ENCODE measurements at places on chromosomes 3 and 15. TPM values are rescaled to one million over a fixed set of nuclear protein-coding genes. Genes with fewer than 3 reads are reported as not detected.

Gene TICRR
- total RNA-seq: 22.0 TPM

DNA sequence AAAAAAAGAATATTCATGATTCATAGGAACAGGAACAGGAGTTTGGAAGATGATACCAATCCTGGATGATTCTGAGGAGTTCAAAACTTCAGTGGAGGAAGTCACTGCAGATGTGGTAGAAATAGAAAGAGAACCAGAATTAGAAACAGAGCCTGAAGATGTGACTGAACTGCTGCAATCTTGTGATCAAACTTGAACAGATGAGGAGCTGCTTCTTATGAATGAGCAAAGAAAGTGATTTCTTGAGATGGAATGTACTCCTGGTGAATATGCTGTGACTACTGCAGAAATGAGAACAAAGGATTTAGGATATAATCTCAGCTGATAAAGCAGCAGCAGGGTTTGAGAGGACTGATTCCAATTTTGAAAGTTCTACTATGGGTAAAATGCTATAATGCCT is 72.7 kb downstream of the GSK3B start:
- DNase-seq: no peak

- no peak for DNase-seq
These were observed 35.7 kb upstream of the BLM start for GRCh38 chr15:90681480-90681879.

- no peak for DNase-seq
These were observed 50.8 kb downstream of the GPR176 start for GRCh38 chr15:39869254-39869653.

DNA sequence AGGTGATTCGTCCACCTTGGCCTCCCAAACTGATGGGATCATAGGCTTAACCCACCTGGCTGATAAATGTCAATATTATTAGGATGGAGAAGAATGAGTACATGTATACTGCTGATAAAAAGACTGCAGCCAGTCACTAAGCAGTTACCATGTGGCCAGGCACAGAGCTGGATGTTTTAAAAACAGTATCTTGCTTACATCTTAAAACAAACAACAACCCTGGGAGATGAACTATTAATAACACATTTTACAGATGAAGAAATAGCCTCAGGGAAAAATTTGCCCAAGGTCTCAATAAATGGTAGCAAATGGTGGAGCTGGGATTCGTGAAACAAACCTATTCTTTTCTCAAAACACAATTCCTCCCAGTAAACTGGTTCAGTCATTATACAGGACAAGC is 18.1 kb downstream of the IL17RD start:
- DNase-seq: no peak

Gene NOX5
- not detected for total RNA-seq

DNA sequence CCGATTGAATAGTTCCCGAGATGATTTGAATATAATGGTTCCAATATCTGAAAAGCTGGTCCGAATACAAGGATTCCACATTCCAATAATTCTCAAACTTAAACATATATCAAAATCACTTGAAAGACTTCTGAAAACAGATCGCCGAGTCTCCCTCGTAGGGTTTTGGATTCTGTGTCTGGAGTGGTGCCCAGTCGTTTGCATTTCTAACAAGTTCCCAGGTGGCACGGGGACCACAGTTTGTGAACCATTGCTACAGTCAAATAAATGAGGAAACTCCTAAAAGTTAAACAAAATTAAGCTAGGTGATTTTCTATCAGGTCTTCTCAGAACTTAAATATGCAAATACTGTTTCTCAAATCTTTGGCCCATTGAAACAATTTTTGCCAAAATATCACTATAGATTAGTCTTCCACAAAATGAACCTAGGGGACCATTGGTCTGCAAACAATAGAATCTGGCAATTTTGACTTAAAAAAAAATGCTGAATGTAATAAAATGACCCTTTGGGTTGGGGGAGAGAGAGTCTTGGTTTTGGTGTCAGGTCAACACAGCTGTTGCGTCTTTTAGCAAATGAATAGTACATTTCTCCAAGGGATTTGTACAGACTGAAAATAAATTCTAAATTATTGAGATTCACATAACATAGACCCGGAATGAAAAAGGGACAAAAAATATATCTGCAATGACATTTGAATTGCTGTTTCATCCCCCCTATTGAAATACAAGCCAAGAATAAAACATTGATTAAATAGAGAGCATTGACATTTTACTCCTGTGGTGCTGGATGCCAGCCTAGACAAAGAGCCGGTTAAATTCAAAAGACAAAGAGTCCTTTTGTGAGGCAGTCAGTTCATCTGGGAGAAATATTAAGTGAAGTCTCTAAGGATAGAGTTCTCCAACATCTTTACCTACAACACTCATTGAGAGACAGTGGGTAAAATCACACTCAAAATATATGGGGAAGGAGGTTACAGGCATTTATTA is 175.7 kb upstream of the ADAMTS9 start:
- no peak for DNase-seq

DNA sequence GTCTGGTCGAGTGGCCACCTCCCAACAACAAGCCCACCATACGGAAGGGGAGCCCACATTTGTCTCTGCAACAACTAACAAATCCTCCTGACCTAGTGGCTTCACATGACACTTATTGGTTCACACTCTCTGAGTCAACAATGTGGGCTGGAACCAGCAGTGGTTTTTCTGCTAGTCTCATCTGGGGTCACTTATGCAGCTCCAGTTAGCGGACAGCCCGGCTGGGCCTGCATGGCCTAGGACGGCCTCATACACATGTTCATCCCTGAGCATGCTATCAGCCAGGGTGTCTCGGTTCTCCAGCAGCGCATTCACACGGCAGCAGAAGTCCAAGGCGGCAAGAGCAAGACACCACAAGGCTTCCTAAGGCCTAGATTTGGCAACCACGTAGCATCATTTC is 281.7 kb downstream of the XXYLT1 start:
- no peak for DNase-seq

- DNase-seq: peak; percentile 63
These were observed 14.3 kb downstream of the RHOA start for GRCh38 chr3:49397470-49397869.

DNA sequence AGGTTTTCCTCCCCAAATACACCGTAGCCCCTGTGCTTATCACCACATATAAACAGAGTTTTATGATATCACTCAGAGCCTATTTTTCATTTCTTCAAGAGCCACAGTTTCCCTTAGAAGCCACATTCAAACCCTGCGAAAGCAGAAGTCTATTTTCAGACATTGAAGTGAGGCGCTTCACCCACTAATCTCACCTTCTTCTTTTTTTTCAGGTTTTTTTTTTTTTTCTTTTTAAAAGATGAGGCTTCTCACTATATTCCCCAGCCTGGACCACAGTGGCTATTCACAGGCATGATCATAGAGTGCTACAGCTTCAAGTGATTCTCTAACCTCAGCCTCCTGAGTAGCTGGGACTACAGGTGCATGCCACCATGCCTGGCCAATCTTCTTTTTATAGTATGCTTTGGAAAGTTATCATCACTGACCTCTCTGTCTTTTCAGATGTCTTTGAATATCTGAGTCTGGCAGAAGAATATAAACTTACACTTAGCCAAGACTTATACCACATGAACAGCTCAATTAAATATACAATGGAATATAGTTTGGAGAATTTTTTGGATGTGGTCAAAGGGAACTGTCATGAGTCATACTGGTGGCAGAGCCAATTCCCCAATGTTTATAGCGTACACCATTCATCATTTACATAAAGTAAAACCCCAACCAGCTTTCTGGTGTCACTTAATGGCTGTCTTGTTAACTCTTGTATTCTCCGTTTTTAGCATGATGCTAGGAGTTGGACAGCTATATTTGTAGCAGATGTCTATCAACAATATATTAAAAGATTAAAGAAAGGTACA is 59.7 kb upstream of the CCDC50 start:
- DNase-seq: no peak

- no peak for DNase-seq
These were observed 437.0 kb upstream of the KCNMB2 start for GRCh38 chr3:178099274-178099673.

DNA sequence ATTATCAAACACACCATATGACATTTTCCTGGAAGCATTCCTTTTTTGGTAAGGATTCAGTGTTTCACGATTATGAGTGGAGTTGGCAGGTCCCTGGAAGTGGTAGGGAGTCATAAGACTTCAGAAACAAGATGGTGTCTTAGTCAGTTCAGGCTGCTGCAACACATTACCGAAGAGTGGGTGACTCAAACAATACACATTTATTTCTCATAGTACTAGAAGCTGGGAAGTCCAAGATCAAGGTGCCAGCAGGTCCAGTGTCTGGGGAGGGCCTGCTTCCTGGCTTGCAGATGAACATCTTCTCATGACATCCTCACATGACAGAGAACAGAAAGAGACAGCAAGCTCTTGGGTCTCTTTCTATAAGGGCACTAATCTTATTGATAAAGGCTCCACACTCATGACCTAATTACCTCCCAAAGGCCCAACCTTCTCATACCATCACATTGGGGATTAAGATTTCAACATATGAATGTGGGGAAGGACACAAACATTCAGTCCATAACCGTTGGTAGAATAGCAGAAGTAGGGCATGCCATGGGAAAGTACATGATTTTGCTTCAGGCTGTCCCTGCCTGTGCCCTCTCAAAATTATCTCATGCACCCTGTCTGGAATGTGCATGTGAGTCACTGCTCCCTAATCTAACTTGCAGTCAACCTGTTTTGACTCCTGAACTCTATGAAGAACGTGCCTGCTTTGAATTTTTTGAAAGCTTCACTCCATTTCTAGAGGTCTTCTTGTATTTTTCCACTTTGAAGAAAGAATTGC is 72.5 kb downstream of the GTPBP8 start:
- no peak for DNase-seq

DNA sequence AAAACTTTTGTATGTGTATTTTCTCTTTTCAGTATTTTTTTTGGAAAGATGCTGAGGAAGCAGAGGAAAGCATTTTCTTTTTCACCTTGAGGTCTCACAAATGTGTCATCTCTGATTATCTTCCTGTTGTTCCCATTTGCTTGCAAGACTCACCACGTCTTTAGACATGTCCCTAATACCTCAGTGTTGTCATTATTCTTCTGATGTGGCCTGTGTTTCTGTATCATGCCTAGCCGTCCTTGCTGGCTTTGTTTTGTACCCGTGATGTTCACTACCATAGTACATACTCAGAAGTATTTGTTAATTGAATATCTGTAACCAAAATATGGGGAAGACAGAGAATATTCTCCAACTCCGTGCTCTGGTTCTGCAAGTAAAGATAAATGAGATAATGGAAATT is 5.0 kb upstream of the P2RY14 start:
- DNase-seq: no peak

Gene NEK10
- 2.4 TPM for total RNA-seq

- no peak for DNase-seq
These were observed 33.2 kb downstream of the ST3GAL6 start for GRCh38 chr3:98796334-98796733.

GRCh38 chr3:157136647-157137387 is 23.1 kb downstream of the CCNL1 start:
- no peak for DNase-seq

DNA sequence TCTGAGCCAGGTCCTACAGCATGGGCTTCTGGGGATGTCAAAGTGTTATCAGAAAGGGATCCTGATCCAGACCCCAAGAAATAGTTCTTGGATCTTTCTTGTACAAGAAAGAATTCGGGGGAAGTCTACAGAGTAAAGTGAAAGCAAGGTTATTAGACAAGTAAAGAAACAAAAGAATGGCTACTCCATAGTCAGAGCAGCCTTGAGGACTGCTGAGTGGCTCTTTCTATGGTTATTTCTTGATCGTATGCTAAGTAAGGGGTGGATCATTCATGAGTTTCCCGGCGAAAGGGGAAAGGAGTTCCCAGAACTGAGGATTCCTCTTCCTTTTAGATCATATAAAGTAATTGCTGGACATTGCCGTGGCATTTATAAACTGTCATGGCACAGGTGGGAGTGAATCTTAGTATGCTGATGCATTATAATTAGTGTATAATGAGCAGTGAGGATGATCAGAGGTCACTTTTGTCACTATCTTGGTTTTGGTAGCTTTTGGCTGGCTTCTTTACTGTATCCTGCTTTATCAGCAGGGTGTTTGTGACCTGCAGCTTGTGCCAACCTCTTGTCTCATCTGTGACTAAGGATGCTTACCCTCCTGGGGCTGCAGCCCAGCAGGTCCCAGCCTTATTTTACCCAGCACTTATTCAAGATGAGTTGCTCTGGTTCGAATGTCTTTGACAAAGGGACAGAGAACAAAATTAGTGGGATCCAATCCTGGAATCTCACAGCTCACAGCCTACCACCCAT is 41.0 kb downstream of the CRYGS start:
- no peak for DNase-seq

DNA sequence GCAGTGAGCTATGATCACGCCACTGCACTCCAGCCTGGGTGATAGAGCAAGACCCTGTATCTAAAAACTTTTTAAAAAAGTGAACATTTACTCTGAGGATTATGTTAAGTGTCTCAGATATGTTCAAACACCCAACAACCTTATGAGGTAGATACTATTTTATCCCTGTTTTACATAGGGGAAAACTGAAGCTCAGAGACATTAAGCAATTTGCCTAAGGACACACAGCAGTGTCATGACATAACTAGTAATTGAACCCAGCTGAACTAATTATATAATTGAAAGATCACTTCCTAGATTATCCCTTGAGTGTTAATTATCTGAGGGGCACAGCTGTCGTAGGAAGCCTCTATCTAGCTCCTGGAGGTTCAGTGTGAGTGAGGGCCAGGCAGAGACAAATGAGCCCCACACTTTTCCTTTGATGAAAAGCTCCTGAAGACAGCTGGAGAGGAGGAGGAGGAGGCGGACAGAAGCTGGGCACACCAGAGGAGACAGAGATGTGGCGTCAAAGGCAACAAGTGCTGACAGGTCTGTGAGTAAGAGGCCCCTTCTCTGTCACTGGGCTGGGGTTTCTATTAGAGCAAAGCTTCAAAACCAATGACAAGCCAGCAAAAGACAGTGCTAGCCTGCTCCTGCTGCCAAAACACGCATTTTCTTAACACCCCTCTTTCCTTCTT is 20.5 kb downstream of the TRH start:
- no peak for DNase-seq

Gene GPR62
- 0.40 TPM for total RNA-seq

DNA sequence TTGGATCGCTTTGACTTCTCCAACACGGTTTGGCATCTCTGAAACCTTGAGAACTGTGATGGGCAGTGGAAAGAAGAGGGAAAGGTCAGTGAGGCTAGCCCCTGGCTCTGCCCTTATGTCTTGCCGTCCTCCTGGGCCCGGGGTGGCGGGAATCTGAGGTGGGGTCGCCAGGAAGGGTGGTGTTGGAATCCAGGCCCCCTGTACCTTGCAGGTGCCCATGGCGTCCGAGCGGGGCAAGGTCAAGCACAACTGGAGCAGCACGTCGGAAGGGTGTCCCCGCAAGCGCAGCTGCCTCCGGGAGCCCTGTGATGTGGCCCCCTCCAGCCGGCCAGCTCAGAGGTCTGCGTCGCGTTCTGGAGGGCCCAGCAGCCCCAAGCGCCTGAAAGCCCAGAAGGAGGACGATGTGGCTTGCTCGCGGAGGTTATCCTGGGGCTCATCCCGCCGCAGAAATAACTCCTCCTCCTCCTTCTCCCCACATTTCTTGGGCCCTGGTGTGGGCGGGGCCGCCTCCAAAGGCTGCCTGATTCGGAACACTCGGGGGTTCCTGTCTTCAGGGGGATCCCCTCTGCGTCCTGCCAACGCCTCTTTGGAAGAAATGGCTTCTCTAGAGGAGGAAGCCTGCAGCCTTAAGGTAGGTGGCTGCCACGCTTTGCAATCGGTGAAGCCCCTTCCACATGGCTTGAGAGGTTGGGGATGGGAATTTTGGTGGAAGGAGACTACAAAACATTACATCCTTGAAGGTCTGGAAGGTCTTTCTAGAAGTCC is 907 bp downstream of the TATDN2 start:
- peak; percentile 72 for DNase-seq

Gene MB21D2
- 8.6 TPM for total RNA-seq

Data from endodermal cell (in vitro differentiated cells).